ENCODE measurements at places on chromosomes 2 and 18.
A peak's percentile ranks its signal among the peaks of the same experiment; 100 is the strongest.

GRCh38 chr2:200619279-200619678 is 33.5 kb downstream of the AOX1 start:
- DNase-seq = no peak

- DNase-seq = no peak
Measured at GRCh38 chr2:59702026-59702425, 851.4 kb downstream of the BCL11A start.

- peak; percentile 60 for DNase-seq
Measured at GRCh38 chr2:238097988-238098871, 1.9 kb upstream of the ESPNL start.

- DNase-seq = no peak
Measured at GRCh38 chr2:150387586-150388288, 99.7 kb downstream of the RND3 start.

DNA sequence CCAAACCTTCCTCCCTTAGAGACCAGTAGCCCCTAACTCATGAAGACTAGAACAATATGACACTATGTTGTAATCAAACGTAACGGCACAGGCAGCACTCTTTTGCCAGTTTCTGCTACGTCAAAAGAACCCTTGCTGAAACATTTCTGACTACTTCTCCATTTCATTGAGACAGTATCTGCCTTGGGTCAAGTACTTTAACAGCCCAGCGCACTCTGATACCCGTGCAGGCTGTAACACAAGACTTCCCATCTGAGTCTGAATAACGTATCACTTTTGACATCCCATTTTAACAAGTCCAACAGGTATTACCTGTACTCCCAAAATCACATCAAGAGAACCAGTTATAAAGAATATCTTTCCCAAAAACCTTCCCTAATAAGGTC is 38.4 kb downstream of the TBC1D8 start:
- DNase-seq = no peak

- DNase-seq = no peak
Measured at GRCh38 chr2:20538308-20539132, 91.6 kb downstream of the RHOB start.

DNA sequence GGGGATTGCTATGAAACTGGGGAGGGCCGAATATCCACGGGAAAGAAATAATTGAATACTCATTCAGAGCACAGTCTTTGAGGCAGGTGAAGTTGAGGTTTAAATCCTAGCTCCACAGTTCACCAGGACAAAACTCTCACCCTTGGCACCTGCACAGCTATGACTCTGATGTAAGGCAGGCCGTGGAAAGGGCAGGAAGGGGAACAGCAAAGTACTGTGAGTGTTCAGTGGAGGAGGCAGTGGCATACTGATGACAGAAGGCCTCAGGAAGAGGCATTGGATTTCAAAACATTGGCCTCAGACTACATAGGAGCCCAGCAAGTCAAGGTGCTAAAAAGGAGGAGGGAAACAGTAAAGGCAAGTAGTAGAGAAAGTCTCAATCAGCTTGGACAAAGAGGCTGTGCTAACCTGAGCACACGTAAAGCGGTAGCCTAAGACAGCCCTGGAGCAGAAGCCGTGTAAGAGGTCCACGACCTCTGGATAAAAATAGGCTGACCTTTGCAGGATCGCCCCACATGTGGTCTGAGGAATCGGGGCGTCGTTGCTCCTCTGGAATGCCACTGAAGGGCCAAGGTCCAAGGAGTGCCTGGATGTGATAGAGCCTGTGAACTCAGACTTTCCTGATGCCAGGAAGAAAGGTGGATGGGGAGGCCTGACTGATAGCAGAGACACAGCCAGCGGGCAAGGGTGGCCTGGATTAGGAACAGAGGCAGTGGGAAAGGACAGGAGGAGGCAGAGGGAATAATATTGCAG is 243.6 kb downstream of the PID1 start:
- DNase-seq = no peak

DNA sequence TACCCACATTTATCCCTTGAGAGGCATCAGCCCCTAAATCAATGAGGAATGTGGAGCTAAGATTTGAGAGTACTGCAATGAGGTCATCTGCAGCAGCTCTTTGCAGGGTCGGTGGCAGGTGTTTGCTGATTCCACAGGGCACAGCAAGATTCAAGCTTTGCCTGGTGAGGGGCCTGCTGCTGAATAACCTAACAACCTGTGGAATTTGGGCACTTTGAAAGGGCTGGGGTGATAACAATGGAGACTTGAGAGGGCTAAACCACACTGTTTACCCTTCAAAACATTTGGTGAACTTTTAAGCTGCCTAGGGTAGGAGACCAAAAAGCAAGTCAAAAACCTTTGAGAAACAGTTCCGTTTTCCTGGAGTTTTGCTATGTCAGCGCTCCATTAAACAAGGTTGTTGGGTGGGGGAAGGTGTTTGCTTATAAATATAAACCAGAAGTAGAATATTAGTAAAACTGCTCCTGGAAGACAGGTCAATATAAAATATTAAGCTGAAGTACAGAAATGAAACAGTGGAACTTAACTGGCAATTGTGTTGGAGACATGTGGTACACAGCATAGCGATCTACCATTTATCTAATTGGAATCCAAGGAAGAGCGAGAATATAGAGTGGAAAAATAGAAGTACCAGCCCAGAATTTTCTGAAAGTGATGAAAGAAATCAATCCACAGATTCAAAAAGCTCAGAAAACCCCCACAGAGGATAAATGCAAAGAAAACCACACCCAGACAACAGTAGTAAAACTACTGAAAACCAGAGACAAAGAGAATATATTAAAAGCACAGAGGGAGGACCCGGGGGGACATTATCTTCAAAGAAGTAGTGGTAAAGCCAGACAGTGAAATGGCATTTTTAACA is 15.7 kb downstream of the COPS8 start:
- no peak for DNase-seq

GRCh38 chr2:1610096-1610485 is 134.2 kb downstream of the PXDN start:
- DNase-seq = no peak

GRCh38 chr2:24317491-24317920 is 42.8 kb downstream of the ITSN2 start:
- no peak for DNase-seq

DNA sequence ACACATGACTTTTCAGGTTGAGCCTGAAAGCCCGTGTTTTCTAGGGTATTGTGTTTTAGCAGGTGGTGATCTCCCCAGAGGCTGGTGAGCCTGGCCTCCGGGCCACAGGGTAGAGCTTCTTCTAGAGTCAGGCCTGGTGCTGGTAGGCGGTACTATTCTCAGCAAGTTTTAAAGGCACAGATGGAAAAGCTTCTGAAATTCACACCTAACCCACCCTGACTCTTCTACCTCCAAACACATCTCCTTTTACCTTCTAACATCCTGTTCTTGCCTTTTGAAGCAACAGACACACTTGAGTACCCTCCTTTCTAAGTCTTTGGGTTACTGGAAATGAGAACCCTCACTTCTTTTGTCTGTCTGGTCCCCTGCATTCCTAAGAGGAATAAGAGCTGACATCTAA is 191.1 kb downstream of the SETBP1 start:
- no peak for DNase-seq

DNA sequence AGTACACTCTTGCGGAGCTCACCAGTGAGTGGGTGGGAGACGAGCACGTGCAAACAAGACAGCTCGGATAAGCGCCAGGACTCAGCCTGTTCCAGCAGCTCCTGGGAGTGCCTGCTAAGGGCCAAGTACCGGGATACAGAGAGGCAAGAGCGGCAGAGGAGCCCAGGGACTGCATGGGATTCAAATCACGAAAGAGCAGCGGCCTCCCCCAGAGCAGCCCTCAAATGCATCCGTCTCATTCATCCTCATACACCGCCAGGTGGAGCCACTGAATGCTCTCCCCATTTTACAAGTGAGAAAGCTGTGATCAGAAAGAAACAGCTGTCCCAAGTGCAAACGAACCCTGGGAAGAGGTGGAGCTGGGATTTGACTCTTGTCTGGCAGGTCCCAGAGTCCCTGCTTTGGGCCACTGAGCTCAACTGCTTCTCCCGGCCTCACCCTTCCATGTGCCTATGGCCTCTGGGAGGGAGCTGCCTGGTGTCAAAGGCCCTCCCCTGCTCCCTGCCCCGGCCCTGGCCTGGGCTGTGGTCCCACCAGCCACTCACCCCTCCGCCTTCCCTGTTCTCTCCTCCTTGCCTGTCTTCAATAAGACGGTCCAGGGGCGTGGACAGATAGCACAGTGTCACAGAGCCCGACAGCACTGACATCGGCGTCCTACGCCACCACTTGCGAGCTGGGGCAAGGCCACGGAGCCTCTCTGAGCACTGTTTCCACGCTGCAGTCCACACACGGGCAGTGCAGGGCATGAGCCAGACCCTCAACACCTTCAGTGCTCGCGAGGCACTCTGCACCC is 72.8 kb upstream of the TAF1B start:
- peak; percentile 23 for DNase-seq

DNA sequence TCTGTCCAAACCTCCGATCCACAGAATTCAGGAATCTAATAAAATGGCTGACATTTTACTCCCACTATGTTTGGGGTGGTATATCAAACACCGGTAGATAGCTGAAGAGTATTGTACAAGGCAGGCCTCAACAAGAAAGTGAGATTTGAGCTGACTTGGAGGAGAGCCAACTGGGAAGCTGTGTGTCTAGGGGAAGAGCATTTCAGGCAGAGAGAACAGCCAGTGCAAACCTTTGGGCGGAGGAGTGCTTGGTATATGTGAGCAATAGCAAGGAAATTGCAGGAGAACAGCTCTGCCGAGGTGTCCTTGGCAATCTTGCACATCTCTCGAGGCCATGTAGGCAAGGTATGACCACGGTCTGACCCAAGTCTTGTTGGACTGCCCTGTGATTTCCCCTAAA is 1.8 kb upstream of the MERTK start:
- DNase-seq = no peak

- no peak for DNase-seq
Measured at GRCh38 chr2:9144617-9145016, 62.0 kb upstream of the ASAP2 start.

DNA sequence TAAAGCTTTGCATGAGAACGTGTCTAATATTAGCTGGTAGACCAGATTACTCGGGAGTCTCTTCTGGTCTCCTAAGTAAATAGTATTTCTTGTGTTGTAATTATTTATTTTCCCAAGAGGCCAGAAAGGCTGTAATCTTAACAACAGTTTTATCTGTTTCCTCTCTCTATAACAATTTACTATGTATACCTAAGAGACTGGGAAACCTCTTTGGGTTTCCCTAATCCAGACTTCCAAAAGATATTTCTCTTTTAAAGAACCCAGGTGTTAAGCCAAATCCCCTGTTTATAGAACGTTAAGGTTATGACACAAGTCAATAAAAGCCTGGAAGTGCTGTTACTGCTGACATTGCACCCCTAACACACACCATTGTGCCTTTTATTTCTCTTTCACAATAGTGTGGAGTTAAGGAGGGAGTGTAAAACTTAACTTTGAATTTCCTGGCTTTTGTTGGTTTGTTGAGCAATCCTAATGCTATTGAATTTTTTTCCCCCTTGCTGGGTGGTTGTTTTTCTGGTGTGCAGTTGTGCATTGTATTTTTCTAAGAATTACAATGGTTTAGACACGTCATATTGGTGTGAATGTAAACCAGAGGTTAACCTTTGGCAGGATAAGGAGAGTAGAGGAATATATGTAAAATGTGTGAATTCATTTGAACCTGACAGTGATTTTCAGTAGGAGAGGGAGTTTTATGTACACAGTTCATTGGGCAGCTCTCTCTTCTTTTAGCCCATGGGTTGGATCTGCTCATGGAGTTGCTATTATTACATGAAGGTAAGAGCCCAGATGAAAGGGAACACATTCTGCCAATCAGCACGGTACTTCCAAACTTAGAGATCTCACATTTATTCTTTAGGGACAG is 192.8 kb downstream of the MTX2 start:
- DNase-seq = no peak

- no peak for DNase-seq
Measured at GRCh38 chr2:205407984-205408383, 274.3 kb upstream of the NRP2 start.

- no peak for DNase-seq
Measured at GRCh38 chr2:46347648-46348280, 50.6 kb downstream of the EPAS1 start.

GRCh38 chr18:74005320-74006109 is 142.1 kb downstream of the FBXO15 start:
- no peak for DNase-seq

DNA sequence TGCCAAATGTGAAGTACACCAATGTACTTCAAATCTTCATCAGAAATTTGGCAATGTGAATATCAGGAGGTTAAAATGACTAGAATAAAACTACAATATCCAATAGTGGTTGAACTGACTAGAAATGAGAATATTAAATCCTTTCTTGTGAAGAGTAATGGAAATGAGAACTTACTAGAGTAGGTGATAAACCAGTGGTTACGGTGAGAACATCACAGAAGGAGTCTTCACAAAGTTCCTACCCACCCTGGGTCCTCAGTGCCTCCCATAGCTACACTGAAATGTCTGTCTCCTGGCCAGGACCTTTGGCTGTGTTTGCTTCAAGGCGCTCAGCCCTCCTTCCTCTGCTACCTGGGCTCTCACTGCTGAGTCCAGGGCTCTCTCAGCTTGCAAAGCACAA is 289.7 kb downstream of the STK39 start:
- no peak for DNase-seq

DNA sequence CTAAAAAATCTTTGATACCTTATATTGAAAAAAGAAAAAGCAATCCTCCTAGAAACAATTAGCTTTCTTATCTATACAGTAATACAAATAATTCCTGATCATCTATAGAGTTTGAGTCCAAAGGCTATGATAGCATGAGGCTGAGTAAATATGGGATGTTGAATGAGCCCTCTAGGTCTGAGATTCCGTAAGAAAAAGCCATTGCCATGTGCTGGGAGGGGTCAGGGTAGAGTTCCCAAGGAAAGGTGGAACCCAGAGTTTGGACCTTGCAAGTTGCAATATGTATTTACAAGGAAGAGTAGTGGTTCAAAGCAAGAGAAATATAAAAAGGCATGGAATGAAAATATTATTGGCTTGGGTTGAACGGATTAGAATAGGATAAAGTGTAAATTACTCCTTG is 178.1 kb downstream of the DCC start:
- no peak for DNase-seq

DNA sequence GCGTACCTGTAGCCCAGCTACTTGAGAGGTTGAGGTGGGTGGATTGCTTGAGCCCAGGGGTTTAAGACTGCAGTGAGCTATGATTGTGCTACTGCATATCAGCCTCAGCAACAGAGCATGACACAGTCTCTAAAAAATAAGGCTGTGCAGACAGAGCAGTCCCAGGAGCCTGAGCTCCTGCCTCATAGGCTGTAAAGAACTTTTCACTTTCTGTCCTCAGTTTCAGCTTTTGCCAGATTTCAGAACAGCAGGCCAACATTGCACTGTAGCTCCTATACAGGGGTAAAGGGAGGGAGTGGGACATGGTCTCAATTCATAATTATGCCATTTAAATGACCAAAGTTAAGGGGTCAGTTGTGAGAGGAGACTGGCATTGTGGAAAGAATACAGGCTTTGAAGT is 150.6 kb downstream of the GALNT1 start:
- DNase-seq = no peak

Data from HL-60 (cell line).